Stimulated activated CD4-positive, alpha-beta T cell treated with anti-CD3 and anti-CD28 coated beads, Interleukin-2, amount 100 ng/mL, for 24 hours (primary cell): ENCODE measurements at places on chromosomes 1 and 21.

GRCh38 chr1:240308096-240308495 lies 216.4 kb downstream of the FMN2 start:
- no peak for DNase-seq

DNA sequence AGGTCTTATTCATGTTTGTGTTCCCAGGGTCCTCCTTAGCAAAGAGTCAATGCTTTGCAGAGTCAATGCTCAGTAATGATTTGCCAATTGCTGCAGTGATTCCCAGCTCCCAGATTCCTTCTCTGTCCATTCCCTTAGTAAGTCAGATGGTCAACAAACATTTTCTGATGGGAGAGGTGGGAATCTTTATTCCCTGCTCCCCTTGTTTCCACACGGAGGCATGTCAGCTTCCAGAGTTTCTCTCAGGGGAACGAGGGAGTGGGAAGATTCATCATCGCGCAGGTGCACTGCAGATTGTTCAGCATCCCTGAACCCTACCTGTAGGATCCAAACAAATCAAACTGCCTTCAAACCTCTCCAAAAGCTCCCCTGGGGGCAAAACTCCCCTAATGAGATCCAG lies 7.5 kb upstream of the AHDC1 start:
- DNase-seq: no peak

GRCh38 chr1:29272147-29272907 lies 36.0 kb downstream of the PTPRU start:
- DNase-seq: no peak

DNA sequence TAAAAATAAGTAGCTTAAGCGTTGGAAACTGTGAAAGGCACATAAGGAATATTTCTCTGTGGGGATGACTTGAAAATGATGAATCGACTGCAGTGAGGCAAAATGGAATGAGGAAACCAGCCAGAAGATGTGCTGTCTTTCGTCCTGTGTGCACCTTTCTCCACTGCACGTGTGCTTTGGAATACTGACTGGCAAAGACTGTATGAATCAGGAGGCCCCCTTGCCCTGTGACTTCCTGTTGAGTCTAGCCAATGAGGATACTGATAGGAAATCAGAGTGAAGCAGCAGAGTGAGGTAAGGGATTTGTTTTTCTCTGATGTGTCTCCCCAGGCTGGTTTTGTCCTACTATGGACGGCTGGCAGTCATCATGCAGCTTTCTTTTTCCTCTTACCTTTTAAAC lies 118.2 kb upstream of the ADGRL4 start:
- no peak for DNase-seq
